ENCODE measurements at places on chromosomes 1 and 21. TPM values are rescaled to one million over a fixed set of nuclear protein-coding genes. Genes with fewer than 3 reads are reported as not detected.

Gene SLC35E2B
- total RNA-seq, result 21.7 TPM

Gene CCDC181
- total RNA-seq, result not detected

Gene PIGR
- total RNA-seq, result not detected

Gene SPRR3
- total RNA-seq, result not detected

Gene GPATCH3
- 12.2 TPM for total RNA-seq

Gene TNFRSF8
- total RNA-seq, result 0.82 TPM

Gene BARHL2
- not detected for total RNA-seq

DNA sequence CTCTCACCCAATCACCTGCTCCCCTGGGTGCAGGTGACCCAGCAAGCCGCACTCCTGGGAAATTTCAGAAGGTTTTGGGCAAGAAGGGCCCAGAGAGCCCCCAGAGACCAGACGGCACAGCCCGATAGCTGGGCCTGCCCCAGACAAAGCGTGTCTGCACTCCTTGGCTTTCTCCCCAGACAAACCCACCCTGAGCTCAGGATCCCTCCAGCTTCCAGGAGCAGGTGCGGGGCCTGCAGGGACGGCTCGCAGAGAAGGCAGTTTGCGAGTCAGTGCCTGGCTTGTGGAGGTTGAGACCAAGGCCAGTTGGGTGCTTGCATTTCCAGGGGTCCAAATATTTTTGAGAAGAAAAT lies 6.7 kb downstream of the PDE9A start:
- no peak for DNase-seq

DNA sequence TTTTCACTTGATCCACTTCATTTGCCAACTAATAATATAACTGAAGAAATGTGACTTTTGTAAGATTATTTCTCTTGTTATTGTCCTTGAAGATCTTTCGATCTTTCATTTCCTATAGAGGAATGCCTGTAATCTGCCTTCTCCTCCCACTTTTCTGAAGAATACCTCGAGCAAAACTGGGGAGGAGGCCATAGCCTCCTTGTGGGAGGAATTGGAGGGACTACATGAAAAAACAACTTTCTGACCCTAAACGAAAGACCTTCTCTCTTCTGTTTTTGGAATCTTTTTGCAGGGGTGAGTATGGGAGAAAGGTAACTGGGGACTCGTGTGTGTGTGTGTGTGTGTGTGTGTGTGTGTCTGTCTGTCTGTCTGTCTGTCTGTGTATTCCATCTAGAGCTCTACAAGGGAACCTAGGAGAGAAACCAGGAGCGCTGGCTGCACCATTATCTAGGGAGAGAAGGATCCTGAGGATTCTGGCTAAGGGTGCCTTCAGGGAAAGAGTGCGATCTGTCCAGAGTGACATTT lies 32.4 kb upstream of the MAB21L3 start:
- DNase-seq, result no peak

DNA sequence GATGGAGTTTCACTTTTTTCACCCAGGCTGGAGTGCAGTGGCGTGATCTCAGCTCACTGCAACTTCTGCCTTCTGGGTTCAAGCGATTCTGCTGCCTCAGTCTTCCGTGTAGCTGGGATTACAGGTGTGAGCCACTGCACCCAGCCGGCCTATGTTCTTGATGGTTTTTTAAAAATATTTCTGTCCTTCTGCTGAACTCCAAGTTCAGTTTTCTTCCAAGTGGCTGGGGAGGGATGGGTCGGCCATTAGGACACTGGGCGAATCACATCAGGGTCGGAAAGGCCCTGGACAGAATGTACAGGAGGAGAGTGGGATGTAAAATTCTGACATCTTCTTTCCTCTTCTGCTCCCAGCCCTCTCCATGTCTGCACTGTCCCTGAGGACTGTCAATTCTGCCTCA lies 289.6 kb downstream of the PTPRU start:
- DNase-seq, result no peak

DNA sequence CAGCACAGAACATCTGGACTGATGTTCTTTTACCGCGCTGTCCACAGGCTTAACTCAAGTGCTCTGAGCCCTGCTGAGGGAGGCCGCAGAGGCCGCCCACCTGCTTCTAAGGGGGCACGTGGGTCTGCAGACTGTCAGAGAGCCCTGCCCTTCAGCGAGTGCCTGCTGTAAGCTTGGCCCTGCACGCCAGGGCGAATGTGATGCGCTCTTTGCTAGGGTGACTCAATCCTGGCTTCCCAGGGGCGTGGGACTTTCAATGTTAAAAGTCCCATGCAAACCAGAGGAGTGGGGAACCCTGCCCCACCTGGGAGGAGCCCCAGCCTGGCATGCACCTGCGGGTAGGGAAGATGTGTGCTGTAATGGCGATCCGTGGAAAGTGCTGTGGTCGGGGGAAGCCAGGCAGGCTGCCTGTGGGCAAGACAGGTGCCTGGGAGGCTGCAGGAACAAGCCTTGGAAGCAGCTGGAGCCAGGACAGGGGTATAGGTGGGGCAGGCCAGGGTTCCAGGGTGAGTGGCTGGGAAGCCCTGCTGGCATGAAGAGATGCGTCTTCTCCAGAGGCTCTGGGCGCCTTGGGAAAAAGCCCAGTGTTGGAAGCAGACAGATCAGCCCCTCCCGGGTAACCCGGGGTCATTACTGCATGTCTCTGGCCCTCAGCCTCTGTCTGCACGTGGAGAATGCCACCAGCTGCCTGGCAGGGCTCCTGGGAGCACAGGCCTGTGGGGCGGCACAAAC lies 594 bp upstream of the PANK4 start:
- DNase-seq, result peak; percentile 82

DNA sequence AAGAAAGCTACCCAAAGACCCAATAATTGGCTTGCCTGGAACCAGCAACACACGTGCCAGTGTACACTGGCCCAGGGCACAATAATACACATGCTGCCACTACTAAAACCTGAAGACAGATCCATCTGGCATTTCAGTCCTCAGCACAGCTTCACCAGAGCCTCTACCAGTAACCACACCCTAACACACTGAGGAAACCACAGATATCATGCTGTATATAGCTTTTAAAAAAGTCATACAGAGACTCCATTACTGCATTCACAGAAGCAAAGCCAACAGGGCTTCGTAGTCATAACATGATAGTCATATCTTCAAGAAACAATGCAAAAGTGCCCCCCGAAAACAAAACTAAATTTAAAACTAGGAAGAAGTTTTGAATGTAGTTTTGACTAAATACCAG lies 40.6 kb upstream of the NEGR1 start:
- DNase-seq, result no peak

GRCh38 chr1:89887270-89887669 lies 66.4 kb downstream of the LRRC8D start:
- no peak for DNase-seq

DNA sequence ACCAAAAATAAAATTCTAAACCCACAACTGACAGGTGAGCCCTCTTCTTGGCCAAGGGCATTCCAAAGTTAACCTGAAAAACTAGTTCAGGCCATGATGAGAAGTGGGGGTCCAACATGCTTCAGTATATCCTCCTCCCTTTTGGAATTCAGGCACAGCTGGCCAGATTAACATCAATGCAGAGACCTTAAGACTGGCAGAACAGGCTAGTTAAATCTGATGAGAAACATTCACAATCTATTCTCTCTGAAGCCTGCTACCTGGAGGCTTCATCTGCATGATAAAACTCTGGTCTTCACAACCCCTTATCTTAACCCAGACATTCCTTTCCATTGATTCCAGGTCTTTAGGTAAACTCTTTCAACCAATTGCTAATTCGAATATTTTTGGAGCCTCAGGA lies 26.7 kb upstream of the ZBTB8B start:
- DNase-seq, result no peak

DNA sequence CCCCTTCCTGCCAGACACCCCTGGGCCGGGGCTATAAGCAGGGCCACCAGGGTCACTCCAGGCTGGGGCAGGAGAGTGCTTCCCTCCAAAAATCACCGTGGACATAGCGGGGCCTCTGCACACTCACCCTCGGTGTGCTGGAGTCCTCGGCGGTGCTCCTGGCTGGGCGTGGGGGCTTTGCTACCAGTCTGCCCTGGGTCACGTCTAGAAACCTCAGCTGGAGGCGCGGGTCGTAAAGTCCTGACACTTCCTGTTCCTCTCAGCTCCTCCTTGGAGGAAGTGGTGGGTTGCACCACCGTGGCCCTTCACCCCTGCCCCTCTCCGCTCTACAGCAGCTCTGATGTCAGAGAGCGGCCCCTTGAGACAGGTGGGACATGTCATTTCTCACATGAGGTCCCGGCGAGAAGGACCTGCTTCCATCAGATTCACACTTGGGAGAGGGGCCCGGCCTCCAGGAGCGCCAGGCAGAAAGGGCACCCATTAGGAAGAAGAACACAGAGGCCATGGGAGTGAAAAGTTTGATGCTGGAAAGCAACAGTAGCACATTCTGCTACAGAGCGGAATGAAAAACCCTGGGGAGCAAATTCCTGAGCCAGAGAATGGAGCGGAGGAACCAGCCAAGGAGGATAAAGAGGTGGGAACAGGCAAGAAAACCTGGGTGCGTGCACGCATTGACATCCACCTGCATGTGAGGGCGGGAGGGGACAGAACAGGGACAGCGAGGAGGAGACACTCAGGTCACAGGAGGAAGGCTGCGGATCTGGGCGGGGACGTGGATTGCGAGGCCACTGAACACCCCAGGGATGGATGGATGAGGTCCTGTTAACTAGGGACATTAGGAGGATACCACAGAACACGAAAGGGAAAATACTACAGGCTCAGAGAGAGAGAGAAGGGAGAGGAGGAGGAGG lies at the start of gene ITGB2:
TSS of gene ITGB2 (minus strand) at position 206 of the 911 bp plus-strand sequence. CDS start 10,117 bp downstream, outside the sequence.
- DNase-seq, result no peak

- DNase-seq, result peak; percentile 37
Observed at GRCh38 chr21:38505654-38506523, 7.6 kb upstream of the ERG start.

DNA sequence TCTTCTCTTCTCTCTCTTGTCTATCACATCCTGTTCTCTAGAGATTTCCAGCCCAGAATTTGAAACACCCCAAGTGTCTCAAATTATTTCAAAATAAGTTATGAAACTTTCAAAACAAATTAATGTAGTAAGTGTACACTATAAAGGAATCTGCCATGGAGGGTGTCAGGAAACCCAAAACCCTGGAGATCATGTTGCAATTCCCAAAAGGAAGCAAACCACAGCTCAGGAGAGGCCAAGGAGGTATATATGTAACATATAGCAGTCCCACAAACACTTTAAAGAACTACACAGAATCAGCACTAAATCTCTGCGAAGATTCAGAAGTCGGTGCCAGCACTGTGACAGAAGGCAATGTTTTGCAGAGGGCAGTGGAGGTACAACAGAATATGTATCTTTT lies 26.6 kb downstream of the PTPN14 start:
- DNase-seq, result no peak

GRCh38 chr1:28091043-28091781 lies 2.8 kb upstream of the EYA3 start:
- DNase-seq, result peak; percentile 59

DNA sequence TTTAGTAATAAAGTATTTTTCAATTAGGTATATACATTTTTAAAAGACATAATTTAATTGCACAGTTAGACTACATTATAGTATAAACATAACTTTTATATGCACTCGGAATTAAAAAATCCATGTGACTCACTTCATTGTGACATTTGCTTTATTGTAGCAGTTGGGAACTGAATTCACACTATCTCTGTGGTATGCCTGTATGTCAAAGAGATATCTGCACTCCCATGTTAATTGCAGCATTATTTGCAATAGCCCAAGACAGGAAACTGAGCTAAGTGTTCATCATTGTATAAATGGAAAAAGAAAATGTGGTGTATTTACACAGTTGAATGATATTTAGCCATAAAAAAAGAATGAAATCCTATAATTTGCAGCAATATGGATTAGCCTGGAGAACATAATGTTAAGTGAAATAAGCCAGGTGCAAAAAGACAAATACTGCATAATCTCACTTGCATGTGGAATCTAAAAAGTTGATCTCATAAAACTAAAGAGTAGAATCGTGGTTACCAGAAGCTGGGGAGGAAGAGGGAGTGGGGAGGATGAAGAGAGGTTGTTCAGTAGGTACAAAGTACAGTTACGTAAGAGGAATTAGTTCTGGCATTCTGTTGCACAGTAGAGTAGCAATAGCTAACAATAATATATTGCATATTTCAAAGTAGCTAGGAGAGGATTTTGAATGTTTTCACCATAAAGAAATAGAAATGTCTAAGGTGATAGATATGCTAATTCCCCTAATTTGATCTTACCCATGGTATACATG lies 64.8 kb downstream of the DPT start:
- DNase-seq, result no peak
